SJSA1 (cell line): ENCODE measurements at places on chromosomes 1 and 21.

DNA sequence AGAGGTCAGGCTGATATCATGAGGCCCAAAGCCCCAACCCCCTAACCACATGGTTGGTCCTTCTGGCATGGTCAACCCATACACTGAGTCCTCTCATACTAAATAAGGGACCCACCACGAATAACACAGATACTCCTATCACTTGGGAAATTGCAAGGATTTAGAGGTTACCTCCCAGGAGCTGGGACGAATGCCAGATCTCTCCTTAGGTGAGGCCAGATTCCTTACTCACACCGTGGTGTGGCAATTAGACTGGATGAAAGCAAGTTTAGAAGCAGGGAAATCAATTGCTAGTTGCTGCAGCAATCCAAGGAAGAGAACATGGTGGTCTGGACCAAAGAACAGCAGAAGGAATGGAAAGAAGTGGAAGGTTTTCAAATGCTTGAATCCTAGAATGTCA is 60.1 kb downstream of the IER5 start:
- DNase-seq = no peak

DNA sequence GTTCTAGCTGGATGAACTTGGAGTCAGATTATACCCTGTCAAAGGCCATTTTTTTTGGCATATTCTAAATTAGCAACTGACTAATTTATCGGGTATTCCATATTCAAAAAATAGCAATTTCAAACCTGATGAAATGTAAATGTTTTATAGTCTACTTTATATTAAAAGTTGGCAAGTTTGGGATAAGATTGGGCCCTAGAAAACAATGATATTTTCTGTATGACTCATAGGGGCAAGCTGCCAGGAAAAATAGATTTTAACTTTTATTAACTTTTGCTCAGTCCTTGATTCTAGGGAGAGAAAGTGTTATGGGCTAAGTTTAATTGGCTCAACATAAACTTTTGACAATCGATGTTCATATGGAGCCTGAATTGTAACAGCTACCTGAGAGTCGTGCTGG is 576.9 kb upstream of the B3GALT2 start:
- DNase-seq = no peak

DNA sequence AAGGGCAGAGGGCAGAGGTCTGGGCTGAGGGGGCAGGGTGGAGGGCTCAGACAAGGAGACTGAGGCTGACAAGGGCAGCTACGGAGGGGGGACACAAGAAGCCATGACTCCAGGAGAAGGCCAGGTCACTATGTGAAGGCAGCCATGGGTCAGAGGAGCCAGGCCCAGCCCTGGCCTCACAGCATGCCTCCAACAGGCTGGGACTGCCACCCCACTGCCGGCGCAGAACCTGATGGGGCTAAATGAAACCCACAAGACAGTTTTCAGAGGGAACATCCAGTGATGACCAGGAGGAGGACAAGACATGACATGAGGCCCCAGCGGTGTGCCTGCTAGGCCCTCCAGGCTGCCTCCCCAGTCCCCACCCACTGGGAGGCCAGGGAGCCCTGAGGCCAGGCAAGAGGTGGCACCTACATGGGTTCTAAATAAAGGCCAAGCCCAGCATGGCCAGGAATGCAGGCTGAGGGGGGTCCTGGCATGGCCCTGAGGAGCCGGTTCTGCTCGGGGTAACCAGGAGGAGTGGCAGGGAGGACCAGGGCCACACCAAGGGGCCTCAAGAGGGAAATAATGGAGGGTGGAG is 27.3 kb upstream of the LSS start:
- DNase-seq = no peak

DNA sequence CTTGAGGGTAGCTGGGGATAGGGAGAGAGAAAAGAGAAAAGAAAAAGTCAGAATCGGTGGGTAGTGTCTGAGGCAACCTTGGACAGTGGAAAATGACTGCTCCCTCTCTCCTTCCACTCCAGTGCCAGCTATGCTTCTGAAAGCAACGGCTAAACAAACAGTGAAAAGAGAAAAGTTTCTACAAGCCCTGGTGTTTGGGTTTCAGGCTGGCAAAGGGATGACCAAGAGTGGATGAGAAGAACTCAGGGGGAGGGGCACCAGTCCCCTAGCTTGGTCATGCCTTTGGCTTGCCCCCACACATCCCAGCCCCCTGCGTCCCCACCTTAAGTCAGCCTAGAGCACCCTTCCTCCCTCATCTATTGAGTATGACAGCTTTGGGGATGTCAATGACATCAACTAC is 8.6 kb downstream of the IL22RA1 start:
- no peak for DNase-seq

DNA sequence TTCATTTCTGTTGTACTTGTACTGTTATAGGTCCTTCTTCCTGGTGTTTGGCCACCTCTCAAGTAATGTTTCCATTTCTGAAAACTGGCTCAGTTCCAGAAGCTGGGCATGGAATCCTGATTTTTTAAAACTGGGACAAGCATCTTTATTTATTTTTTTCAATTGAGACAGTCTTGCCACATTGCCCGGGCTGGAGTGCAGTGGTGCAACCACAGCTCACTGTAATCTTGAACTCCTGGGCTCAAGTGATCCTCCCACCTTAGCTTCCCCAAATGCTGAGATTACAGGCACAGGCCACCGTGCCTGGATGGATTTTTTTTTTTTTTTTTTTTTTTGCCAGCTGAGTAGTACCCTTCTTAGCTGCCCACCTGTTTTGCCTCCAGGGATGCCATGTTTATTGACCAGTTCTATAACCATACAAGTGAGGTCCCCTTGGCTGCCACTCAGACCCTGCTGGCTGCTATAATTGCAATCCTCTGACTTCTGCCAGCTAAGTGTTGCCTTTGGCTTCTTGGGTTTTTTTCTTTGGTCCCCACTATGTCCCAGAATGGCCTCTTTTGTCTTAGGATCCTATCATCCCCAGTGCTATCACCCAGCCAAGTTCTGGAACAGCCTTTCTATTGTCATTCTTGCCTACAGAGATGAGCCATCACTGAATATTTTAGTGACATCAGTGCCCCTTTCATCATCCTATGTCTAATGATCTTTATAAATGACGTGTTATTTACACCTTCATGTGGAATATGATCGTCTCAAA is 3.9 kb upstream of the DIP2A start:
- no peak for DNase-seq

DNA sequence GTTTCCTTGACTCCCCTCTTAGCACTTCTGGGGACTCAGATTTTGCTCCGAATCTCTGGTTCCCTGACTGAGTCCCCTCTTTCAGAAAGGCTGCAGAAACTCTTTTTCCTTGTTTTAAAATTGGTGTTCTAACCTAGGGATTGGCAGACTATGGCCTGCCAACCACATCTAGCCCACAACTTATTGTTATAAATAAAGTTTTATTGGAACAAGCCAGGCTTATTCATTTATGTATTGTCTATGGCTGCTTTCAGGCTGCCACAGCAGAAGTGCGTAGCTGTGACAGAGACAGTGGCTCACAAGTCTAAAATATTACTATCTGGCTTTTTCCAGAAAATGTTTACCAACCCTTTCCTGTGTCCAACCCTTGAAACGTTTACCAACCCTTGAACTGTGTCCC is 81.7 kb downstream of the IER5 start:
- no peak for DNase-seq

GRCh38 chr1:87236585-87236984 is 92.1 kb upstream of the LMO4 start:
- peak; percentile 8 for DNase-seq

DNA sequence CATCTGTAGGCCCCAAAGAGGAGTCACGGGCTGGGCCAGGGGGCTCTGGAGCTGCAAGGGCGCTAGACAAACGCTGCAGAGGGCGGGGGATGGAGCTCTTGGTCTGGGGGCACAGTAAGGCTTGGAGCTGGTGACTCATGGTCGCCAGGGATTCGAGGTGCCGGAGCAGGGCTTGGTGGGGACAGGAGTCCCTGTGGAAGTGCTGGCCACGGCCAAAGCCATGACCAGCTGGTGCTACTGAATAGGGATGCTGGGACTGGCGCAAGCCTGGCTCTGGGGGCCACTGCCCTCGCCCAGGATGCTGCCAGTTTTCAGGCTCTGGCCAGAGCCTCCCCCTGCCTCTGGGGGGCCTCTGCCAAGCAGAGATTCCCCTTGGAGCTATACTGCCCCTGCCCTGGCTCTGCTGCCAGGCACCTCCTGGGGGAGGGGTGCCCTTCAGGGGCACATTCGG is 25.2 kb downstream of the SPOCD1 start:
- no peak for DNase-seq

DNA sequence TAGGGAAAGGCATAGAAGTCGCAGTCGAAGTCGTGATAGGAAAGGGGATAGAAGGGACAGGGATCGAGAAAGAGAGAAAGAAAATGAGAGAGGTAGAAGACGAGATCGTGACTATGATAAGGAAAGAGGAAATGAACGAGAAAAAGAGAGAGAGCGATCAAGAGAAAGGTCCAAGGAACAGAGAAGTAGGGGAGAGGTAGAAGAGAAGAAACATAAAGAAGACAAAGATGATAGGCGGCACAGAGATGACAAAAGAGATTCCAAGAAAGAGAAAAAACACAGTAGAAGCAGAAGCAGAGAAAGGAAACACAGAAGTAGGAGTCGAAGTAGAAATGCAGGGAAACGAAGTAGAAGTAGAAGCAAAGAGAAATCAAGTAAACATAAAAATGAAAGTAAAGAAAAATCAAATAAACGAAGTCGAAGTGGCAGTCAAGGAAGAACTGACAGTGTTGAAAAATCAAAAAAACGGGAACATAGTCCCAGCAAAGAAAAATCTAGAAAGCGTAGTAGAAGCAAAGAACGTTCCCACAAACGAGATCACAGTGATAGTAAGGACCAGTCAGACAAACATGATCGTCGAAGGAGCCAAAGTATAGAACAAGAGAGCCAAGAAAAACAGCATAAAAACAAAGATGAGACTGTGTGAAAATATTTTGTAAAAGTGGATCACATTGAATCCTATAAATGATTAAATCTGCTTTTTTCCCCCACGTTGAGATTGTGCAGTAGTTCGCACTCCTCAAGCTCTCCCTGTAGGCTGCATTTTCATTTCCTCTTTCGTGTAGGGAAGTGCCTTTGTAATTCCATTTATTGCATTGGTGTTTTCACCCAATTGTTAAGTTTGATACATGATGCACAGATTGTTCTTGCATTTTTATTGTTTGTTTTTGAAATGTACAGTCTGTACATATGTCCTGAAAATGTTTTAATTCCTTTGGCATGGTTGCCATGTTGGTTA is 7.5 kb downstream of the PRPF38B start:
- DNase-seq = no peak

DNA sequence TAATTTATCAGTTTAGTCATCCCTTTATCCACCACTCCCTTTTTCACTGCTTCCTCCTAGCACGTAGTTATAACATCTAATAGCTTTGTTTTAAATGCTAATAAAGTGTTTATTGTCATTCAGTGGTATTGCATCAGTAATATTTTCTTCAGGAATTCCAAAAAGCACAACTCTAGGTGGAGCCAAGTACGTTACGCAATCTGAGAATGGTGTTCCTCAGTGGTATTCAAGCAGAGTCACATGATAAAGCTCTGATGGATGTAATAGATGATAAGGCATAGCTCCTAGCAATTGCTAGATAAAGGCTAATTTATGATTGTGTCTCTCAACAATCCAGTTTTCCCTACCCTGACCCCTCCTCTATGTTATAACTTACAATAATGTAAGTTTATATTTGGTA is 494.6 kb upstream of the ADGRL4 start:
- DNase-seq = no peak

DNA sequence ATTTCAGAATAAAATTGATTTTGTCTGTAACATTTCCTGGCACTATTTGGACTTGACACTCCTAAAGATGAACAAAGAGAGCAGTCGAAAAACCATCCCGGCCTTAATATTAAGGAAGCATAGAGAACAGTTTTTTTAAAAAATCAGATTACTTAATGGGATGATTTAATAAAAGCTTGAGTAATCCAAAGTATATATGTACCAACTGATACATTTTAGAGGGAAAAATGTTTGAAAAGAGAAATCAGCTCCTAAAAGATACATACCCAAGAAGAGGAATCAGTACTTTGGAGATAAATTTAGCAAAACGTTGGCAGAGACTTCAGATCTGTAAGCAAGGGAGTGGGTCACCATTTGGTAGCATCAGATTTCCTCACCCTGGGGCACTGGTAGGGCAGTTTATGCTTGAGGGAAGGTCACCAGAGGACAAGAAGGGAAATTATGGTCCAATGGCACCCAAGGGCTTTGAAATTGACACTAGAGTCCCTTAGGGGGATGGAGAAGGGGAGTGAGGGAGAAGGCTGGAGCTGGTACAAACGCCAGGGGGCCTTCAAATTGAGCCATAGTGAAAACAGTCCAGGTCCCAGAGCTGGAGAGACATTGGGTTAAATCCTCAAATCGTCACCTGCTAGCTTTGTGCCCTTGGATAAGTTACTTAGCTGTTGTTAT is 5.9 kb downstream of the SLAMF7 start:
- DNase-seq = no peak

GRCh38 chr1:55245781-55246180 is 30.6 kb upstream of the USP24 start:
- no peak for DNase-seq

- DNase-seq = no peak
These were observed 25.8 kb upstream of the MYCL start for GRCh38 chr1:39927538-39927937.

GRCh38 chr1:30639881-30640452 is 83.4 kb downstream of the MATN1 start:
- DNase-seq = no peak

DNA sequence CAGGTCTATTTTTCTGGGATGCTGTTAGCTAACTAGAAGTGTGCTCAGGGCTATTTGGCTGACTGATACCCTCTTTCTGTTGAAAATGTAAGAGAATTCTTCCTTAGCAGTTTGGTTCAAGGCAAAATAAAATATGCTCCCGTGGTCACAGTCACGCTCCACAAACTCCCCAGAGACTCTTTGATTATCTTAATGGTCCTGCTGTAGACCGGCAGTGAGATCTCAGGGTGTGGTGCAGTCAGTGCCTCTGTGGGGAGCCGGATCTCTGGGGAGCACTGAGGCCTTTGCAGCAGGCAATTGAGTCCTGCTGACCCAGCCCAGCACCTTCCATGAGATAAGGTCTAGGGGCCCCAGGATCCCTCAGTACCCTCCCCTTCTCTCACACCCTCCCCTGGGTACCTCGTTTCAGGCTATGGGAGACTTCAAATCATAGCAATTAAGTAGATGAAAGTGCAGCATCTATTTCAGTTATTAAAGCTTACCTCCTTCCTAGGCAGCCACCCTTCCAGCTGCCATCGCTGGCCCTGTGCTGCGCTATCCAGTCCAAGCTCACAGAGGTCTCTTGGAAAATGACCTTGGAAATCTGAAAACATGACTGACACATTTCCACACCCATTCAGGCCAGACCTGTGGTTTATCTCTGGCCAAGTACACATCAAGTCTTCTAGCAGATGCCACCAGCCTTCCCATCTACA is 98.1 kb downstream of the SEC16B start:
- DNase-seq = no peak

- no peak for DNase-seq
These were observed 258.7 kb upstream of the DMRTA2 start for GRCh38 chr1:50681931-50682330.

- no peak for DNase-seq
These were observed 244.6 kb downstream of the NPHP4 start for GRCh38 chr1:5747426-5748285.
